AG04450 (cell line): ENCODE measurements at places on chromosomes 12 and 14.

GRCh38 chr12:3172124-3173007 lies 95.2 kb downstream of the TSPAN9 start:
- DNase-seq = no peak

DNA sequence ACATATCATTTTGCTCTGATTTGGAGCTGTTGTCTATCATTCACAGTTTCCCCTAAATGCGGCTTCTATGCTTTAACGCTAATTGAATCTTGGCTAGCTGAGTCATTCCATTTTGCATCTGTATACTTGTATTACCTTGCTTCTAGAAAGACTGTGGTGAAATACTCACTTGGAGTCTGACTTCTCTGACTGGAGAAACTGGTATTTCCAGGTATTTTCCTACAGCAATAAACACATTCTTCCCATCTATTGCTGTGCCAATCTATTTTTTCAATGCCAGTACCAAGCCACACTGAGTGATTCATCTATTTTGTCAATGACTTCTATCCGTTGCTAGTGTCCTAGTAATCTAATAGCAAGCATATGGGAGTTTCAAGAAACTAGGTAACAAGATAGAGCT lies 76.0 kb upstream of the ST8SIA1 start:
- DNase-seq = no peak

DNA sequence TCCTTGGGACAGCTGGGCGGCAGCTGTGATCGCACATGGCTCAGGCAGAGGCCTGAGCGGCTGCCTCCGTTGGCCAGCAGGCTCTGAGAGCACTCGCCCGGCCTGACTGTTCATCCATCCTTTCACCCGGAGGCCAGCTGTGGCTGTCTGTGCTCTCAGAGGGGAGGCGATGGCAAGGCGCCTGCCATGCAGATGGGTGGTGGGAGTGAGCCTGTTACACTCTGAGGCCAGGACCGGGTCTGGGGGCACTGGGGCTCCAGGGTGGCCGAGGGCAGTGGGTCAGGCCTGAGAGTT lies 292.3 kb downstream of the TMEM121 start:
- no peak for DNase-seq

GRCh38 chr12:114479831-114480230 lies 73.9 kb upstream of the TBX5 start:
- DNase-seq = no peak

DNA sequence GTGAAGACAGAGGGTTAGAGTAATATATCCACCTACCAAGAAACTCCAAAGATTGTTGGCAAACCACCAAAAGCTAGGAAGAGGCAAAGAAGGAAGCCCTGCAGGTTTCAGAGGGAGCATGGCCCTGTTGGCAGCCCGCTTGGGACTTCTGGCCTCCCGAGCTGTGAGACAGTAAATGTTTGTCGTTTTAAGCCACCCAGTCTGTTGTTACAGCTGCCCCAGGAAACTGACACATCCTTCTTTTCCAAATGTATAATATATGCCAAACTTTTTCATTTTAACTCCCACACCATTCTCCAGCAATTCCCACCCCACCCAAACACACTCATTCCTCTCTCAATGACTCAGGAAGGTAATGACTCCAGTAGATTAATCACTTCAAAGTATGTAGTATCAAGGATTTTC lies 74.0 kb downstream of the RPS29 start:
- peak; percentile 13 for DNase-seq

DNA sequence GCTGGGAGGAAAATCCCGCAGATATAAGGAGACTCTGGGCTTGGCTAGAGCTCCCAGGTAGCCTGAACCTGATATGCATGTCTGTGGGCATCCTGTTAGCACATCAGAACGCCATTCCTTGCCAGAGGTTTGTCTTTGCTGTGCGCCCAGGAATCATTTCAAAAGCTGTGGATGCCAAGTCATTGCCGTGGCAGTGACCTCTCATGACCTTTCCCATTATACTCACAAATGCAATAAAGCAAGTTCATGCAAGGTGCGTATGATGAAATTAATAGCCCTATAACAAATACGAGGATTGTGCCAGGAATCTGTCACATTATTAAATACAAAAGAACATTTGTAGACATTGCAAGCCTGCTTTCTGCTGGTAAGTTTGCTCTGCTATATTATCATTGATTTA lies 229.1 kb upstream of the PELI2 start:
- DNase-seq = no peak

GRCh38 chr14:86141966-86142365 lies 612.0 kb downstream of the FLRT2 start:
- no peak for DNase-seq

DNA sequence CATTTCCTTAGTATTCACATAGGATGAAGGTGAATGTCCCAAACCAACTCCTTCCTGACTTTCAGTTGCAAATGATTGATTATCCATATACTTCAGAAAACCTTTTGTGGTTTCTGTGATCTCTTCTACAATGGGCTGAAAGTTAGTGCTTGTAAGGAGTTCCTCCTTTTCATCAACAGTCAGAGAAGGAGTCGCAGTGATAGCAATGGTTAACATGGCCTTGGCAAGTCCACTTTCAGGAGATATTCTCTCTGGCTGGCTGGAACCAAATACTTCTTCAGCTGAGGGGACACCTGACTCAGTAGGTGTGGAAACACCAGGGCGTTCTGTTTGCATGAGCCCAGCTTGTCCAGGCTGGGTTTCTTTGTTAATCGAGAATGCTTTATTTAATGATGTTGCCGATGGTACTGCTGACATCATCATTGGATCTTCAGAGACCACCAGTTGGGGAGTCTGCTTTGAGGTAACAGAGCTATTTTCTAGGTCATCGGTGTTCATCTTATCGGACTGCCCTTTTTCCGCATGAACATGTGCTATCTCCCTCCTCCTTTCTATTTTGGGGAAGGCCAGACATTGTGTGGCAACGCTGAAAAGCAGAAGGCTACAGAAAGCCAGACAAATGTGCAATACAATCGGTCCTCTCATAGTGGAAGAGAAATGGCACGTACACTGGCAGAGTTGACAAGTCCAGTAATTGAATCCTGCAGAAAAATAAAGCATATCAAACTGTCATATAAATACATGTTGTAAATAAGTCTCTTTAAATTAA lies 13.1 kb downstream of the ARMH4 start:
- no peak for DNase-seq

DNA sequence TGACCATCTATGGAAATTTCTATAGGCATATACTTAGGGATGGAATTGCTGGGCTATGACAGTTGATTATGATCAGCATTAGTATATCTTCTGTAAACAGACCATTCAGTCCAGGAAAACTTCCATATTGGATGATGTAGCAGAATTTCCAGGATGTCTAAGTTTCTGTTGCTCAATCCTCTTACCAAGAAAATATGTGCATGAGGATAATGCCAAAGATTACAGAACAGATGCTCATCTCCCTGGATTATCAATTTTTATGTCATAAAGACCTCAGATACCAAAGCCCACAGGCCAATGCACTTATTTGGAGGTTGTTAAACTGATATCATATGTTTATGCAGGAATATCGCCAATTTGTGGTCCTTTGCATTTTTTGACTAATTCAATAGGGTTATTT lies 354.4 kb upstream of the FLRT2 start:
- DNase-seq = peak; percentile 20

DNA sequence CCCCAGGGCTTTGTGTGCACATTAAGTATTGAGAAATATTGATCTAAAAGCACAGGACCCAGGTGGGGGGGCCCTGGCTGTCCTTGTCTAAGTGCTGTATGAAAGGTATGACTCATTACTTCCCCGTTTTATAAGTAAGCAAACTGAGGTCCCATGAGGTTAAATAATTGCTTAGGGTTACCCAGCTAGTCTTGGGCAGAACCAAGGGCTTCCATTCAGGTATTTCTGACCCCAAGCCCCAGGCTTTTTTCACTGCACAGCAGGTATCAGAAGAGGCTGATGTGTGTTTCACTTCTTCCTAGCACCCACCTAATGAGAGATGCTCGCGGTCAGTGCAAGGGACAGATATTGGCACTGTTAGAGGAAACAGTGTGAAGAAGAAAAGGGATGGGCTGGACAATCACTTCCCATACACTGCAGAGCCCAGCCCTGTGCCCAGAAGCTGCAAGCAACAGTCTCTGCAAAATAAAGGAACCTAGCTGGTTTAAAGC lies 4.7 kb upstream of the TC2N start:
- no peak for DNase-seq

DNA sequence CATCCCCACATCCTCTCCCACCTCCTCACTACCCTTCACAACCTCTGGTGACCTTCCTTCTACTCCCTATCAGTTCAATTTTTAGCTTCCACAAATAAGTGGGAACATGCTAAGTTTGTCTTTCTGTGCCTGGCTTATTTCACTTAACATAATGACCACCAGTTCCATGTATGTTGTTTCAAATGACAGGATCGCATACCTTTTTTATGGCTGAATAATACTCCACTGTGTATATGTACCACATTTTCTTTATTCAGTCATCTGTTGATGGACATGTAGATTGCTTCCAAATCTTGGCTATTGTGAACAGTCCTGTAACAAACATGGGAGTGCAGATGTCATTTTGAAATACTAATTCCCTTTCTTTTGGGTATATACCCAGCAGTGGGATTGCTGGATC lies 98.7 kb downstream of the TRMT5 start:
- no peak for DNase-seq

DNA sequence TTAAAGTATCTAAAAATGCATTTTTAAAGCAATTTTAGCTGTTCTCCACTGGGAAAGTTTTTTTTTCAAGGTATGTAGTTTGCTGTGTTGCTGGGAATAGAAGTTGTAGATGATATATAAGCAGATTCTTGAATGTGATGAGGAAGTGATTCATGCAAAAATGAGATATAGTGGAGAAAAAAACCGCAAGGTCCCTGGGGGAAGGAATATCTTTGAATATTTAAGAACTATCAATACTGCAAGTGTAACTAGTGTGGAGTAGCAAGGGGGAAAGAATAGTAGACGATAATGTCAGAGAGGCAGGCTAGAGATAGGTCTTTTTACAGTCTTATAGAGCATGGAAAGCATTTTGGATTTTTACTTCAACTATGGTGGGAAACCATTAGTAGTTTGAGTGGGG lies 42.5 kb downstream of the PTCSC3 start:
- no peak for DNase-seq

DNA sequence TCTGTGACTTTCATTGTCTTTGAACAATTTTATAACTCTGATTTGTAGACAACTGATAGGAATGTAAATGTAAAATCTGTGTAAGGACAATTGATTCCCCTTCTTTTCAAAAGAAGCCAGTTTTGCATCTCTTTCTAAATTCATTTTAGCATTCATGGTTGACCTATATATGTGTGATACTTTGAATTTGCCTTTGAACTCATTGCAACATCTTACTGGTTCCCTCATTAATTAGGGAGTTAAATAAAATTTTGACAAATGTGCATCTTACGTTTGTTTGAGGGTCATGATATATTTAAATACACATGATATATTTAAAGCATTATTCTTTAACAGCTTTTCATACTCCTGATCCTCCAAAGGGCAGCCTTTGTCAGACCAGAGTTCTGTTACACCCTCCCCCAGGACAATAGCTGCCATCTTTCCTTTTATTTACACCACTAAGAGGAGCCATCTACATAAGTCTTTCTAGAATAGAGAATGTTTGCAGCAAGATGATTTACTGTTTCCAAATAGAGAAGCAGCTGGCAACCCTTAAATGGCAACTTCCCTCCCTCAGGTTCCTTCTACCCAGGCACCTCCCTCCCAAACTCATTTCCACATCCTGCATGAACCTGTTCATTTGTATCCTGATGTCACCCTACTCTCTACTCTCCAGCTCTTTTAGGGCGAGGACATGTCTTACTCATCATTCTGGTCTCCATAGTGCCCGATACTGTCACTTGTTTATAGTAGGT lies 40.2 kb upstream of the APPL2 start:
- DNase-seq = no peak

- no peak for DNase-seq
Measured at GRCh38 chr14:87059060-87059839, 933.7 kb downstream of the GALC start.

DNA sequence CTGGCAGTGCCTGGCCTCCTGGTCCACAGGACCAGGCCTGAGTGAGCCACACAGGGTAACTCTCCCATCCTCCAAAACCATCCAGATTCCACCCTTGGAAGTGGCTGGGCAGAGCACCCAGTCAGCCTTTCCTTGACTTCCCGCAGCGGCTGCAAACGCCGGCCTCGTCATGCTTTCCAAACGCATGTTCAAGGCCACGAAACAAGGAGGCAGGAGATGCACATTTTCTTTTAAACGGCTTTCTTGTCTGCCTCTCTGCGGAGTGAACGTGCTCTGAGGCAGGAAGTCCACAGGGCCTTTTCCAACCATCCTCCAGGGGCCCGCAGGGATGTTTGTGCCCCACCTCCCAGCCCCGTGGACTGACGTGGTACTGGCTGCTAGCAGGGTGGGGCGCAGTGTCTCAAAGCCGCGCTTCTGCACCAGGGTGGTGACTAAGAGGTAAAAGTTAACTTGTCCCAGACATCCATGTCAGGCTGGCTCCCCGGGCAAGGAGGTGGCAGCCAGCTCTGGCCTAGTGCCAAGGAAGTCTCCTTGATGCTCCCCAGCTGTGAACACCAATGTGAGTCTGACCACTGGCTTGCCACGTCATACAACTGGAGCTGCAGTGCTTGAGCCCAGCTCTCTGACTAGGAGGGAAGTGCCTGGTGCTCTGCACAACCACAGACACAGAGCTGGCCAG lies 45.0 kb downstream of the KCNA5 start:
- peak; percentile 78 for DNase-seq

GRCh38 chr12:132064631-132065030 lies 79.5 kb downstream of the DDX51 start:
- DNase-seq = no peak

DNA sequence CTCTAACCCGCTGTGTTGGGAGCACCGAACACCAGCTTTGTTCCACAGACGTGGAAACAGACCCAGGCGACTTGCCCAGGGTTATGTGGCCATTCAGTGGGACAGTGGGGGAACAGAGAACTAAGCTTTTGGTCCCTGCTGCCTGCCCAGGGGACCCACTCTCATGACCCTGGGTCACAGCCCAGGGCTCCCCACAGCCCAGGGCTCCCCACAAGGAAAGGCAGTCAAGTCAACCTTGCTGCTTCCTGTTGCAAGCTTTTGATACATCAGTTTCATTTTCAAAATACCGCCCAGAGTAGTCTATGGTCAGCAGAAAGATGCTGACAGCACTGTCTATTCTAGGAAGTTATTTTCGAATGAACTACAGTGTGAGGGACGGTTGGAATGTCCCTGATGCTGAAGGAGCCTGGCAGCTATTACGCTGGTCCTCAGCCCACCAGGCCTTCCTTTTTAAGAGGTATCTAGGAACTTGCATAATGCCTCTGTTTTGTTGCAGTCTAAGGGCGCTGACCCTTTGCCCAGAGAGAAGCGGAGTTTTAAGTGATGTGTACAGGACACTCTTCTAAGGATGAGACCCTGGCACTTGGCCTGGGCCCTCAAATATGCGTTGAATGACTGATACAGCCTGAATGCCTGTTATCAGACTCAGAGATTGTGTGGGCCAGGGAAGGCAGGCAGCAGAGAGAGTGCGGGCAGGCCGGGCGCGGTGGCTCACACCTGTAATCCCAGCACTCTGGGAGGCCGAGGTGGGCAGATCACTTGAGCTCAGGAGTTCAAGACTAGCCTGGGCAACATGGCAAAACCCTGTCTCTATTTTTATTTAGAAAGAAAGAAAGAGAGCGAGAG lies 12.6 kb upstream of the TTC7B start:
- DNase-seq = no peak

- no peak for DNase-seq
Measured at GRCh38 chr12:9363145-9363544, 154.9 kb upstream of the PZP start.
